Large intestine (tissue), 12 donors: ENCODE measurements at places on chromosomes 11 and 22. TPM values are rescaled to one million over a fixed set of nuclear protein-coding genes. Genes with fewer than 3 reads are reported as not detected.

DNA sequence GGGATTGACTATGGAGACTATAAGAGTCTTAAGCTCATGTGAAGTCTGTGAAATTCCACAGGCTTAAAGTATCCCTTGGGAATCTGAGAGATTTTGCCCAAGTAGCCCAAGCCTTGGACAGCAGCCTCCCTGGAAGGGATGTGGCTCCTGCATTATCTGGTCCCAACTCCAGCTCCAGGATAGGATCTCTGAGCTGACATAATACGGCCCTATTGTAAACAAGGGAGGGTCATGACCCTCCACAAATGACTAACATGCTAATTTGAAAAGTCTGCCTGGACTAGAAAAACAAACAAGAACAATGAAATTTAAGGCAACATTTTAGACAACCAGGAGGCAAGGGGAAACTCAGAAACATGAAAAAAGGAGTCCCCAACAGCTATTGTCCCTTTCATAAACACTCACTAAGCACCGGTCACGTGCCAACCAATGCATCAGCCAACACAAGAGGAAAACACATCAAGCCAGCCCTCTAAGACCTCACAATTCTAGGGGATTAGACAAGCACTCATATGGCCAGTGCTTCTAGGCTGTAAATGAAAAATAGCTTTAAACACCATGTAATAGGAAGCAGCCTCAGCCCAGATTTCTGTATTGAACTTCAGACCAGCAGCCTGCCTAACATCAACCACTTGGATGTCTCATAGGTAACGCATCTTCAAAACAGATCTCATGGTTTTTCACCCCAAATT is 101.2 kb upstream of the TIMP3 start:
- no peaks in the 10 kb centered on the region for H3K27me3 ChIP-seq
- no peak overlapping the region for H3K27ac ChIP-seq
- peaks cover 5% of the 10 kb centered on the region for H3K4me1 ChIP-seq

GRCh38 chr11:69664901-69665300 is 10.3 kb downstream of the LTO1 start:
- no peak overlapping the region for H3K27ac ChIP-seq
- no peaks in the 10 kb centered on the region for H3K4me1 ChIP-seq
- no peak for DNase-seq
- no peaks in the 10 kb centered on the region for H3K27me3 ChIP-seq
- peaks cover 42% of the 10 kb centered on the region for H3K36me3 ChIP-seq

- peaks cover 12% of the 10 kb centered on the region for H3K36me3 ChIP-seq
- peak overlapping the region; percentile 87 for H3K4me3 ChIP-seq
- no peaks in the 10 kb centered on the region for H3K4me1 ChIP-seq
- DNase-seq: no peak
- peak overlapping the region; percentile 86 for H3K27ac ChIP-seq
- H3K27me3 ChIP-seq: no peaks in the 10 kb centered on the region
These were observed 615 bp downstream of the STT3A start for GRCh38 chr11:125593114-125593820.

- H3K27ac ChIP-seq: no peak overlapping the region
- DNase-seq: no peak
- H3K27me3 ChIP-seq: no peaks in the 10 kb centered on the region
- H3K4me1 ChIP-seq: no peaks in the 10 kb centered on the region
- no peak overlapping the region for H3K4me3 ChIP-seq
These were observed 7.0 kb upstream of the CHADL start for GRCh38 chr22:41247703-41248102.

DNA sequence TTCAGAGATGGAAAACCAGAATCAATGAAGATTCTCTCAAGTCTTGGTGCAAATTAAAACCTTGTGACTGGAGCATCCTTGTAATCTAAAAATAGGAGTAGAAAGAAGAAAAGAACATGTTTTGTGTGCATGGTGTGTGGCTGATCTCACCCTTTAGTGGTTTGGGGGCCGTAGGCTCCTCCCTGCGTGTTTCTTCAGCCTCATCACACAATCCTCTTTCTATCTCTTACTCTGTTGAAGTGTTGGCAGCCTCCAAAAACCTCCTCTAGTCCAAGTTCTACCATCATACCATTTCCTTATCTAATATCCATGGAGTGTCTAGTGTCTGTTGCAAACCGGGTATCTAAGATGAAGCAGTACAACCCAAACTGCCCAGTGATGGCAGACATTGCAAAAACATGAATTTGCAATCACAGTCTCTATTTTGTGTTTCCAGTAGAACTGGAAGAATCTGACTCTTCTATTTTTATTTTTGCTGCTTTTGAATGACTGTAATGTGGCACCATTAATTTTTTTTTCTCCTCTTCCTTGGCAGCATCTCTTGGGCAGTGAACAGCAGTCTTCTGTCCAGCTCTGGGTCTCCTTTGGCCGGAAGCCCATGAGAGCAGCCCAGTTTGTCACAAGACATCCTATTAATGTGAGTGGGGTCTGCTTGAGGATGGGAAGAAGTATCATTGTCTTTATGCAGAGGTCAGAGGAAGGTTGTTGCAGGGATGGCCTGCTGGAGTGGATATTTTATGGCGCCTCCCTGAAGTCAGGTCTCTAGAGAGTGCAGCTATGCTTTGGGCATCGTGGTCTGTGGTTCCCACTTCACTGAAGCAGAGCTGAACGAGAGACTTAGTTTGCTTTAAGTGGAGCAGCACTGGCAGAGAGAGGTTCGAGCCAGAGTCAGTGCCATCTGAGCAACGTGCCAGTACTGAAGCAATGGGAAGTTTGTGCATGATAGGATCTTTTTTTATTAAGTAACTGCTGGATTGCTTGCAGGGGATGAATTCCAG is 60.0 kb upstream of the SORL1-AS1 start:
- H3K4me3 ChIP-seq: no peak overlapping the region
- no peak overlapping the region for H3K27ac ChIP-seq
- H3K4me1 ChIP-seq: peaks cover 7% of the 10 kb centered on the region
- H3K27me3 ChIP-seq: no peaks in the 10 kb centered on the region
- DNase-seq: peak; percentile 12

DNA sequence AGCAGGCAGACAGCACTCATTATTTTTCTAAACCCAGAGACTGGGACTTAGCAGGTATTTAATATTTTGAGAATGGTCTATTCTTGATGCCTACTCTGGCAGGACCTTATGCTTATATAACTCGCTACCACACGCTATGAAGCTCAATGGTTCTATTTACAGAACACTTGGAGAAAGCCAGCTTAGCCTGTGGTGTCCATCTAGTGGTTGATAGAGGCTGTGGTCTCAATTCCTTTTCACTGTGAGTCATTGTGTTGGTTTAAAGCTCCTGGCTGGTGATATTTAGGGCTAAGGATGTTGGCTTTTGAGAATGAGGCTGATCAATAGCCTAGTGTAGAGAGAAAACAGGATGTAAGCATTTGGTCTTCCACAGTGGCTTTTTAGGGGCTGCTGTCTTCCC is 206.4 kb downstream of the DBX1 start:
- H3K27me3 ChIP-seq: no peaks in the 10 kb centered on the region
- peaks cover 9% of the 10 kb centered on the region for H3K36me3 ChIP-seq
- H3K4me3 ChIP-seq: no peak overlapping the region

DNA sequence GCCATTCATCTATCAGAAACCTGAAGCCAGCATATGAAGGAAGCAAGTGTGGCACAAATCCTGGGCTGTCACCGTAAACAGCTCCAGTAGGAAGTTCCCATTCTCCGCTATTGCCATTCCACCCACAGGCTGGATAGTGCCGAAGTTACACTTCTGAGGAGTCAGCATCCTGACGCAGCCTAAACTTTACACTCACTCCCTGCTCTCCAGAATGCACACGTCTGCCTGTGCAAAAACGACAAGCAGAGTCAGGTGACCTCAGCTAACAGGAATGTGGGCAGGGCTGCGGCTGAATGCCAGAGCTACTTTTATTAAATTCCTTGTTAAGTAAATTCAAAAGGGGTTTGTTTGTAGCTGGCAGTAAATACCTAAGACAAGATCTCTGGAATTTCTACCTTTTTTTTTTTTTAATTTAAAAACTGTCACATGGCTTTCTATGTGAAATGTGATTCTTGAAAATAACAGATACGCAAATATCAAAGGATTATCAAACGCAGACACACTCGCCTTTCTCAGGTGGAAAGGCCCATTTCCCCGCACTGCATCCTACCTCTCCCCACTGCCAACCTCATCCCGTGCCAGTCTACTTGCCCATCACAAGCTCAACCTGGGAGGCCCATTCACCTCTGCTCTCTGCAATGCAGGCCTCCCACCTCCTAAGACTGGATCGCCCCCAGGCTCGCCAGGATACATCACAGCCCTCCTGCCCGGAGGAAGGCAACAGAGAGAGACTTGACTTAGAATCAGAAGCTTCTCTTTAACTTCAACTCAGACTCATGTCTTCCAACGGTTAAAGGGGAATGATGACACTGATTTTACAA is 33.5 kb downstream of the NFRKB start:
- H3K4me1 ChIP-seq: peaks cover 22% of the 10 kb centered on the region
- H3K27me3 ChIP-seq: no peaks in the 10 kb centered on the region
- DNase-seq: peak; percentile 88
- H3K36me3 ChIP-seq: peaks cover 58% of the 10 kb centered on the region
- peak overlapping the region; percentile 78 for H3K27ac ChIP-seq
- H3K4me3 ChIP-seq: no peak overlapping the region

GRCh38 chr22:41368543-41369423 is 13.0 kb upstream of the TEF start:
- no peak overlapping the region for H3K4me3 ChIP-seq
- no peaks in the 10 kb centered on the region for H3K27me3 ChIP-seq
- no peak for DNase-seq
- H3K36me3 ChIP-seq: no peaks in the 10 kb centered on the region
- peaks cover 23% of the 10 kb centered on the region for H3K4me1 ChIP-seq

GRCh38 chr11:126748100-126748791 is 252.3 kb downstream of the KIRREL3 start:
- no peaks in the 10 kb centered on the region for H3K36me3 ChIP-seq
- peaks cover 6% of the 10 kb centered on the region for H3K27me3 ChIP-seq
- no peak overlapping the region for H3K27ac ChIP-seq
- peak; percentile 10 for DNase-seq
- H3K4me1 ChIP-seq: no peaks in the 10 kb centered on the region
- no peak overlapping the region for H3K4me3 ChIP-seq

- H3K4me3 ChIP-seq: no peak overlapping the region
- H3K27me3 ChIP-seq: peaks cover 14% of the 10 kb centered on the region
- H3K36me3 ChIP-seq: no peaks in the 10 kb centered on the region
- no peak overlapping the region for H3K27ac ChIP-seq
- no peaks in the 10 kb centered on the region for H3K4me1 ChIP-seq
- DNase-seq: no peak
These were observed 7.5 kb downstream of the GLB1L3 start for GRCh38 chr11:134283461-134284230.

The MYBPC3 gene
- 0.01 TPM for polyA plus RNA-seq

The SLC22A25 gene
- 0.01 TPM for polyA plus RNA-seq

The APOA4 gene
- polyA plus RNA-seq: 4,166 TPM

The CHRM4 gene
- polyA plus RNA-seq: 7.1 TPM

The MIAT gene
- 8.5 TPM for polyA plus RNA-seq

The MS4A1 gene
- polyA plus RNA-seq: 0.67 TPM

The KRTAP5-9 gene
- 0.45 TPM for polyA plus RNA-seq

The ANKK1 gene
- 0.27 TPM for polyA plus RNA-seq
